ENCODE measurements at places on chromosomes 7 and 10. TPM values are rescaled to one million over a fixed set of nuclear protein-coding genes. Genes with fewer than 3 reads are reported as not detected.

The ANKRD1 gene
- 283 TPM for total RNA-seq

- no peak for DNase-seq
Measured at GRCh38 chr7:43960933-43961332, 34.7 kb downstream of the UBE2D4 start.

DNA sequence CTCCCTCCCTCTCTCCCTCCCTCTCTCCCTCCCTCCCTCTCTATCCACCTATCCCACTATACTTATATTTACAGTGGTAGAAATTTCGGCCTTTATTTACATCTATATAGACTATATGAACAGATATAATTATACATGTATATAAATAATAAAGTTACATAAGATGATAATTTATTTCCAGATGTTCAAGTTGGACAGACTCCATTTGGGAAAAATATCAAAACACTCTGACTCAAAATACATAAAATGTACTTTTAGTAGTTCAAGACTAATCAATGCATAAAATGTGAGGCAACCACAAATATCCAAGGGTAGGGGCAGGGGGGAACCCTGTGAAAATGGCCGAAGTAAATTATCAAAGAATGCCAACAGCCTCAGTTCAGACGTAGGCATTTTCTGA, 203.0 kb downstream of the FANK1 start:
- DNase-seq = no peak

- no peak for DNase-seq
Measured at GRCh38 chr7:141911391-141911790, 4.8 kb upstream of the OR9A4 start.

DNA sequence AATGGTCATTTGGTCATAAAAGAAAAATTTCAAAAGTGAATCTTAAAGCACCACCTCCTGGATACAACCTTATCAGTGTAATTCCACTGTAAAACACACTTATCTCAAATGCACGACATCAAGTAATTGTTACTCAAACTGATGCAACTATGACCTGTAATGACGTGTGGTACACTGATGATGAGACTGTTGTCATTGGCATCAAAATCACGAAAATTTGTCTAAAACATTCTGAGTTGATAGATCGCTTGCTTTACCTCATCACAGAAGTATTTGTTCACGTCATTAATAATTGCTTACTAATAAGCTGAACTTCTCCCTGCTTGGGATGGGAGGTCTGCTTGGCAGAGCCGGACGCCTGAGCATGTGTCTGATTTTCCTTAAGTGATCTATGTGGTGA, 221.8 kb upstream of the KLF6 start:
- no peak for DNase-seq

DNA sequence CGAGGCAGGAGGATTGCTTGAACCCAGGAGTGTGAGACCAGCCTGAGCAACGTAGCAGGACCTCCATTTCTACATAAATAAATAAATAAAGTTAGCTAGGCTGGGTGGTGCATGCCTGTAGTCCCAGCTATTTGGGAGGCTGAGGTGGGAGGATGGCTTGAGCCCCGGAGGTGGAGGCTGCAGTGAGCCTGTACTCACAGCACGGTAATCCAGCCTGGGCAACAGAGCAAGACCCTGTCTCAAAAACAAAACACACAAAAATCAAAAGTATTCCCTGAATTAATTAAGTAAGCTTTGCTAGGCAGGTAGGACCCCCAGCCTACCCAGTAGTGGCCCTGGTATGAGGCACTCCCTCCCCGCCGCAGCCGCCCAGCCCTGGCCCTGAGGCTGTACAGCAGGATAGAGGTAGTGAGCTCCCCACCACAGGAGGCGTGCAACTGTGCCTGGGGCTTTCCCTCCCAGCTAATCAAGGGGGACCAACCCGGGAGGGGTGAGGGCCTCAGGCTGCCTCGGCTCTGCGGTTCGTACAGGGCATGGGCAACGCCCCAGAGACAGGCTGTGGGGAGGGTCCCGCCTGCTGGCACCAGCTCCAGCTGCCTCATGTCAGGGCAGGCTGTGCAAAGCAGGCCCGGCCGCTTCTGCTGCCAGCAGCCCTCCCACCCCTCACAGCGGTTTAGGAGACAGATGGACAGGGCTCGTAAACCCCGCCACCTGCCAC, 1.0 kb upstream of the CYP2W1 start:
- no peak for DNase-seq

The SKAP2 gene
- total RNA-seq = 4.8 TPM

DNA sequence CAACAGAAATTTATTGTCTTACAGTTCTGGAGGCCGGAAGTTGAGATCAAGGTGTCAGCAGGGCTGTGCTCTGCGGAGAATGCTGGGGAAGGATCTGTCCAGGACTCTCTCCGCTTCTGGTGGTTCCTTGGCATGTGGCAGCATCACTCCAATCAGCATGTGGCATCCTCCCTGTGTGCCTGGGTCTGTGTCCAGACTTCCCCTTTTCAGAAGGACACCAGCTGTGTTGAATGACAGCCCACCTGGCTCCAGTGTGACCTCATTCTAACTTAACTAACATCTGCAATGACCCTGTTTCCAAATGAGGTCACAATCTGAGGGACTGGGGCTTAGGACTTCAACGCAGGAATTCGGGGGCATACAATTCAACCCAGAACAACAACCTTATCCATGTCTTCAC, 141.9 kb downstream of the BMS1 start:
- peak; percentile 24 for DNase-seq

- no peak for DNase-seq
Measured at GRCh38 chr7:107998150-107998549, 4.8 kb downstream of the LAMB1 start.

GRCh38 chr10:6399231-6399741, 180.8 kb downstream of the PRKCQ start:
- no peak for DNase-seq

GRCh38 chr10:71969929-71970328, 5.7 kb downstream of the CHST3 start:
- no peak for DNase-seq

- DNase-seq = no peak
Measured at GRCh38 chr7:109844362-109844761, 1246.6 kb upstream of the LRRN3 start.

- no peak for DNase-seq
Measured at GRCh38 chr10:70616761-70617160, 14.2 kb upstream of the PRF1 start.

DNA sequence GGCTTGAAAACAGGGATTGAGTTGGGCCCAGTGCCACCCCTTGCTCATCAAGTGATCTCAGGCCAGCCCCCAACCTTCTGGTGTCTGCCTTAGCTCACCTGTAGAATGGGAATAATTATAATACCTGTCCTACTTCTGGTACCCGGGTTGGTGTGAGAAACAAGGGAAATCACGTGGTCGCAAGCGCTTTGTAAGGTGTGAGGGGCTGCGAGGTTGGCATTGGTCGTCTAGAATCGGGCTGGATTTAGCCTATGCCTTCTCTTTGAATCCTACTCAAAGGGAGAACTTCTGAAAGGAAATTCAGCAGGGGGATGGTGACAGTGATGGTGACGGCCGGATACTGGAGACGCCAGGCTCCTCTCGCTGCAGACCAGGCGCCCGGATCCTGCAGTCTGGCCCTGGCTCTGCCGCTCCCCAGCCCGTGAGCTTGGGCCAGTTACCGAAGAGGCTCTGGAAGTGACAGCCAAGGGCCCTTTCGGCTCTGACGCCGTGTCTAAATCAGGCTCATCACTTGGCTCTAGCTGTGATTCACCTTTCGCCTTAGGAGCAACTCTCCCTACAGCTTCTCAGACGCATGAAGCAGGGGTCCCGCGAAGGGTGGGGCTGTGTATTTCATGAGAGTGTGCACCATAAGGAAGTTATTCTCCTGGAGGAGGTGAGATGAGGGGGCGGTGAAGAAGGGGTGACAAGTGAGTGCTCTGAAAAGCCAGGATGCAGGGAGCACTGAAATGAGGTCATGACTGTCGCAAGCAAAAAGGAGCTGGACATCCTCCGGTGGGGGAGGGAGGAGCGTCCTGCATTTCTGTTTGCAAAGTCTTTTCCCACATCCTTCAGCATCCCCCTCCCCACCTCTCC, 4.0 kb upstream of the CREB5 start:
- no peak for DNase-seq

The TDRD1 gene
- not detected for total RNA-seq

DNA sequence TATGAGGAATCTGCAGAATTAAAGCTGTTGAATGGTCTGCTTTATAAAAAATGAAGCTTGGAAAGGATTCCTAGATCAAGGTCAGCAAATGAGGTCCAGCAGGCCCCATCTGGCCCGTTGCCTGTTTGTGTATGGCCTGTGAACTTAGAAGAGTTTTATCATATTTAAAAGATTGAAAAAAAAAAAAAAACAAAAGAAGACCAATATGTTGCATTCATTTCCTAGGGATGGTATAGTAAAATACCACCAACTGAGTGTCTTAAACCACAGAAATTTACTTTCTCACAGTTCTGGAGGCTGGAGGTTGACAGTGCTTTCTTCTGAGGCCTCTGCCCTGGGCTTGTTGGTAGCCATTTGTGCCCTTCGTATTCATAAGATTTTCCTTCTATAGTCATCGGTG, 109.2 kb downstream of the PPP1R3A start:
- no peak for DNase-seq

DNA sequence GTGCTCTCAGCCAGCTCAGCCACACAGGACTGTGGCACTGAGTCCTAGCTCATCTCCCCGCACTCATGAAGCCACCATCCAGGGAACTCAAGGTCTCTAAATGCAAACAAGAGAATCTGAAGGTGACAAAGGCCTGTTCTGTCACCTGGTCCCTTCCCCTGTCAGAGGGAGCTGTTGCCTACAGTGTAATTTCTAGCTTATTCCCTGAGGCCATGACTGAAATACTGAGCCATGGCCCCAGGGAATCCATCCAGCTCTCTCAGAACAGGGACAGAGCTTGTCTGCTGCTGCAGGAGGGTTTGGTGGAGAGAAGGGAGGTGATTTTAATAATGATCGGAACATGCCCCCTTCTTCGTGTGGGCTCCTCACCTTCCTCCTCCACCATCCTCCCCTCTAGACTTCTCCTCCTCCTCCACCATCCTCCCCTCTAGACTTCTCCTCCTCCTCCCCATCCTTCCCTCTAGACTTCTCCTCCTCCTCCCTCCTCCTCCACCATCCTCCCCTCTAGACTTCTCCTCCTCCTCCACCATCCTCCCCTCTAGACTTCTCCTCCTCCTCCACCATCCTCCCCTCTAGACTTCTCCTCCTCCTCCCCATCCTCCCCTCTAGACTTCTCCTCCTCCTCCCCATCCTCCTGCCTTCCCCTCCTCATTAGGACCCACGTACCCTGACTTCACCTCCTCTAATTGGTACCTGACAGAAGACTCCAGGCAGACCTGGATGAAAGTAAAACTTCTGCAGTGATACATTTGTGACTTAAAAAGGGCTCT, 338.0 kb upstream of the MKI67 start:
- peak; percentile 93 for DNase-seq

The CROT gene
- 21.4 TPM for total RNA-seq

The PON1 gene
- not detected for total RNA-seq

- no peak for DNase-seq
Measured at GRCh38 chr10:4241724-4242345, 456.8 kb upstream of the KLF6 start.

DNA sequence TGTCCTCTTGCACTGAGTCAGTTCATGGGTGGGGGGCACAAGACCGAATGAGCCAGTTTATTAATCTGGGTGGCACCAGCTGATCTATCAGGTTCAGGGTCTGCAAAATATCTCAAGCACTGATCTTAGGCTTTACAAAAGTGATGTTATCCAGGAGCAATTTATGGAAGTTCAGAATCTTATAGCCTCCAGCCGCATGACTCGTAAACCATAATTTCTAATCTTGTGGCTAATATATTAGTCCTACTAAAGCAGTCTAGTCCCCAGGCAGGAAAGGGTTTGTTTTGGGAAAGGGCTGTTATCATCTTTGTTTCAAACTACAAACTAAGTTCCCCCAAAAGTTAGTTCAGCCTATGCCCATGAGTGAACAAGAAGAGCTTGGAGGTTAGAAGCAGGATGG, 33.9 kb downstream of the AKR1C8 start:
- DNase-seq = no peak

GRCh38 chr7:20588678-20589077, 26.8 kb upstream of the ABCB5 start:
- peak; percentile 89 for DNase-seq

GRCh38 chr10:110985497-110986275, 66.3 kb downstream of the SHOC2 start:
- DNase-seq = no peak

GRCh38 chr10:32004161-32004591, 52.0 kb downstream of the KIF5B start:
- DNase-seq = no peak

The CYP3A4 gene
- total RNA-seq = not detected

The MYL10 gene
- 5.1 TPM for total RNA-seq

DNA sequence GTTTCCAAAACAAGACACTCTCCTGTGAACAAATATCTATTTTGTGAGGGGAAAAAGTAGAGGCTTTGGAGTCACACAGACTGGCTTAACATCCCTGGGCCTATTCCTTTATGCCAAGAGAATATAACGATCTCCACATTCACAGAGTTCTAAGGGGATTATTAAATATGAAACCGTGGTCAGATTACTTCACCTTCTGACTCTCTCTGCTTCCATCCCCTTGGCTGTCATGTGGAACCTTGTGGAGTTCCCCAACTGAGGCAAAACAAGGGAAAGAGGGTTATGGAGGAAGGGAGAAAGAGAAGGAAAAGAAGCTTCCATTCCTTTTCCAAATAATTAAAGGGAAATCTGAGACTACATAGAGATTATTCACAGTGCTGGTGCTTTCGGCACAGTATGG, 55.5 kb upstream of the ATP6V0A4 start:
- DNase-seq = no peak

The MAGI2 gene
- total RNA-seq = 5.8 TPM

- no peak for DNase-seq
Measured at GRCh38 chr10:76874176-76874575, 763.4 kb downstream of the KCNMA1 start.

DNA sequence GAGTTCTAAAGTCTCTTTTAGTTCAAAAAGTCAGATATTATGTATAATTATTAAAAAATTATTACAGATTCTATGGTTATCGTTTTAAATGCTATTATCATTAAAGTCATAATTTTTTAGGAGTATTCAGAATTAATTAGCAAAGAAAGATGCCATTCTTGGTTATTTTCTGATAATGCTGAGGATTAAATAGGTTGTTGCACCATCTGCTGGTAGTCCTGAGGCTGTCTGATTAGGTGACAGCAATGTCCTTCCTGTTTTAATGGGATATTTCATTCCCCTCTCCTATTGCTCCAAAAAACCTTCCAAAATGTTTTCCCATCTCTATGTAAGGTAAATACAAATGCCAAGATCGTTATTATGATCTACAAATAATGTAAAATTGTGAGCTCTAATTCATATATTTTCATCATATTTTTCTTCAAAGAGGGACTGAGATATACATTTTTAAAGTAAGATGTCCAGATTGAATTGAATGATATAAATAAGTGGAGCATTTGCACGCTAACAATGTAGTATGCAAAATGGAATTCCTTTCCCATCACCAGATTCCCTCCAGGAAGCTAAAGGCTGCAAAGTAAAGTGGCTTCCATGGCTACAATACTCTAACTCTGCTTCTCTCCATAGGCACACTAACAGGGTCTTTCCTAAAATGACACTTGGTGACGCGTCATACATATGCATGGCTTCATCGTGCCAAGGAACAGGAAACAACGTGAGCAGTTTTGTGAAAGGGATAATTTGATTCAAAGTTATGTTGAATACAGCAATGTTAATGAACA, 58.8 kb upstream of the AKR1E2 start:
- DNase-seq = no peak

- DNase-seq = no peak
Measured at GRCh38 chr10:121772884-121773283, 154.9 kb downstream of the ATE1 start.

GRCh38 chr10:26746061-26746460, 48.6 kb downstream of the PDSS1 start:
- no peak for DNase-seq

GRCh38 chr7:154672659-154673415, 330.1 kb downstream of the PAXIP1 start:
- no peak for DNase-seq

GRCh38 chr7:98795741-98796493, 73.9 kb downstream of the TMEM130 start:
- no peak for DNase-seq

The ANKIB1 gene
- total RNA-seq = 76.3 TPM
